ENCODE measurements at places on chromosomes 1 and 21.
A peak's percentile ranks its signal among the peaks of the same experiment; 100 is the strongest.

DNA sequence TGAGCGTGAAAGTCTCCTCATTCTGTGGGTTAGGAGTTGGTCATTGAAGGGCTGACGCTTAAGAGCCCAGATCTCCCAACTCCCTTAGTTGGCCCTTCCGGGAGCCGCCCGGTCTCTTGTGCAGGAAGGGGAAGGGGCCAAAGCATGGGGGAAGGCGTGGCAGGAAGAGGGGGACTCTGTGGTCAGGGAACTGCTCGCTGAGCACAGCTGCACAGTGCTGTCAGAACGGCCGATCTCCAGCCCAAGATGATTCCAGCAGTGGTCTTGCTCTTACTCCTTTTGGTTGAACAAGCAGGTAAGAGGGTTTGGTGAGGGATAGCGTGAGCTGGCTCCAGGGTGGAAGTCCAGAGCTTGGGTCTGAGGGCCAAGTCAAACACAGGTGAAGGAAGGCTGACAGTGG is at the start of gene FCER1G:
Gene FCER1G, plus strand, starts transcription at position 220 of the 400 bp plus-strand sequence. Its CDS starts 27 bp downstream, at position 247.
- DNase-seq: no peak

DNA sequence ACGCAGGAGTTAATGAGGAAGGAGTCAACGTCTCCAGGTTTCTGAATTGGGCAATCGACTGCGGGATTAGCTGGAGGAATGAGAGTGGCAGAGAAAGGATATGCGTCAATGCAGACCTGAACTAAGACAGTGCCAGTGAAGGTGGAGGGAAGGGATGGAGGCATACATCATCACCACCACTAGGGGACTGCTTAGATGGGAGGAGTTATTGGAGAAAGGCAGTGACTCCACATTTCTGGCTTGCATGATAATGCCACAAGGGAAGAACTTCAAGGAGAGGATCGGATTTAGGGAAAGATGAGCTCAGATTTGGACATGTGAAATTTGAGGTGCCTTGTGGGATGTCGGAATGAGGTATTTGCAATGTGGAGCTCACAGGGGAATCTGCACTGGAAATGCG is 17.5 kb downstream of the VASH2 start:
- DNase-seq: peak; percentile 64

DNA sequence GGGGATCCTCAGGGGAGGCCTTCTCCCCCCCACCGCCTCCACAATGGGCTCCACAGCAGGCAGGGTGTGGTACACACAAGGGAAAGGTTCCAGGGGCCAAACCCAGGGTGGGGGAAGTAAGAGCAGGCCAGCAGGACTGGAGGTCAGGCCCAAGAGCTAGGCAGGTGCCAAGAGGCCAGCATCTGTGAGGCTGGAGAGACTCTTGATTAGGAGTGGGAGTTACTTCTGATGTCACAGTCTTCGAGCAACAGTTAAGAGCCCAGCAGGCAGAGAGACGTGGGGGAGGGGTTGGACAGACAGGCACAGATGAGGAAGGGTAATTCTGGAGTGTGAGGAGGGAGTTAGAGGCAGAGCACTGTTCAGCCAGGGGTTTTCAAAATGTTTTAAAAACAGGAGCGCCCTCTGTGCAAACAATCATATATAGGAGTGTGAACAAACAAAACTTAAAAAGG is 55.8 kb downstream of the SLC9A1 start:
- no peak for DNase-seq

GRCh38 chr1:22925111-22925510 is 47.6 kb downstream of the LACTBL1 start:
- DNase-seq: peak; percentile 12

DNA sequence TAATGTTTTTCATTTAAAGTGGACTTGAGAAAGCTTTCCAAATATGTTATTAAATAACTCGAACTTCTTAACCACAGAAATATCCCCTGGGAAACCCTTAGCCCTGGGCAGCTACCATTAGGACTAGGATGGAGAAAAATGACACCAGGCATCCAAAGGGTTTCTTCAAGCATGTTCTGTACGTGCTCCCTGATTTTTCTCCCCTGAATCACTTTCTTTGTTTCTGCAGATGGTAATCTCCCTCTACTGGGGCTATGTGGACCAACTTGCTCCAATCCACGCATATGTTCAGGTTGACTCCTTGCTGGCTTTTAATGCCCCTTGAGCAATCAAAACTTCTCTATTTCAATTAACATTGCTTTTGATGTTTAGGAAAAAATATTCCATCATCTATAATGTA is 312.7 kb upstream of the C1orf87 start:
- peak; percentile 17 for DNase-seq

- DNase-seq: no peak
Observed at GRCh38 chr1:77954521-77954920, 24.4 kb downstream of the FUBP1 start.

GRCh38 chr21:46498335-46499050 is 39.8 kb downstream of the DIP2A start:
- DNase-seq: no peak

- DNase-seq: no peak
Observed at GRCh38 chr1:224499204-224499603, 64.6 kb upstream of the WDR26 start.

GRCh38 chr1:58287894-58288623 is 258.5 kb downstream of the OMA1 start:
- DNase-seq: no peak

- peak; percentile 57 for DNase-seq
Observed at GRCh38 chr1:196535727-196536126, 72.5 kb downstream of the KCNT2 start.

- DNase-seq: no peak
Observed at GRCh38 chr21:18155508-18156193, 89.0 kb upstream of the CHODL start.

GRCh38 chr1:209207126-209207700 is 376.3 kb upstream of the CAMK1G start:
- DNase-seq: peak; percentile 14

DNA sequence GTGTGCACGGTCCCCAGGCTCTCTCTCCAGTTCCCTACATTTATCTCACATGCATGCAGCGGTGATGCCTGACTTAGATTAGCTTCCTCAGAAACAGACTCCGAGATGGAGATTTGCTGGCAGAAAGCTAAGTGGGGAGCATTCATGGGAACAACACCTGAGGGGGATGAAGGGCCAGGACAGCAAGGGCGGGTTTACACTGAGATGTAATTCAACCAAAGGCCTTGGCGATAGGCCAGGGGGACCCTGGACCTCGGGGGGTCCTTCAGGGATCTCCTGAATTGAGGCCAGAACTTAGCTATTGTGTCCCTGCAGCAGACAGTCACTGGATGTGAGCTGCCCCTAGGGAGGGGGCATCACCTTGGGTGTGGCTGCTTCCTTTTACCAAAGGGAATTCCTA is 246.1 kb upstream of the CSF3R start:
- DNase-seq: no peak

GRCh38 chr1:68706639-68707317 is 209.9 kb upstream of the DEPDC1 start:
- no peak for DNase-seq

DNA sequence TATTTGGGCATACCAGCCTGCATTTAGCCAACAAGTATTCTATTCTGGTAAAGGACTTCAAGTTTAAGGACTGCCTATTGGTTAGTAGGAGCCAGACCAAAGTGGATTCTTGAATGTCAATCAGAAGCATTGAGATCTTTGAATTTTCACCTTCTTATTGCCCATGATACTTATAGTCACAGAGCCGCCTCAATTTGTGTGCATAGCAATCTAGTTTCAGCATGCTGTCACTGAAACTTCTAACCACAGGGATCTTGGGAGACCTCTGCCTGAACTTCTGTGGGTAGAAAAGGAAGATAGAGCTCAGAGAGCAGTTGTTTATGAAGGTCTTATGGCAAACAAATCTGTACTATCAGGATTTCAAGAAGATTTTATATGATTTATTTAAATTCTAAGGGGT is 501.4 kb upstream of the USP24 start:
- DNase-seq: peak; percentile 49

DNA sequence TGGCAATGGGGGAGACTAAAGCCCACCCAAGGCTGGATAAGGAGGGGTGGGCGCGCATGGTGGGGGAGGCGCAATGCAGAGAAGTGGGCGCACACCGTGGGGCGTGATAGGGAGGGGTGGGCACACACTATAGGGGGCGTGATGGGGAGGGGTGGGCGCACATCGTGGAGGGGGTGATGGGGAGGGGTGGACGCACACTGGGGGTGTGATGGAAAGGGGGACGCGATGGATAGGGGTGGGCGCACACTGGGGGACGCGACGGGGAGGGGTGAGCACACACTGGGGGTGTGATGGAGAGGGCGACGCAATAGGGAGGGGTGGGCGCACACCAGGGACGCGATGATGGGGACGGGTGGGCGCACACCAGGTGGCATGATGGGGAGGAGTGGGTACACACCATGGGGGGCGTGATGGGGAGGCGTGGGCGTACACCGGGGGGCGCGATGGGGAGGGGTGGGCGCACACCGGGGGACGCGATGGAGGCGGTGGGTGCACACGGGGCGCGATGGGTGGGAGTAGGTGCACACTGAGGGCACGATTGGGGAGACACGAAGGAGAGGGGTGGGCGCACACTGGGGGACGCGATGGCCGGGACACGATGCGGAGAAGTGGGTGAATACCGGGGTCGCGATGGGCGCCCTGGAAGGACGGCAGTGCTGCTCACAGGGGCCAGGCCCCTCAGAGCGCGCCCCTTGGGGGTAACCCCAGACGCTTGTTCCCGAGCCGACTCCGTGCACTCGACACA is 929 bp downstream of the SUMO3 start:
- DNase-seq: no peak

DNA sequence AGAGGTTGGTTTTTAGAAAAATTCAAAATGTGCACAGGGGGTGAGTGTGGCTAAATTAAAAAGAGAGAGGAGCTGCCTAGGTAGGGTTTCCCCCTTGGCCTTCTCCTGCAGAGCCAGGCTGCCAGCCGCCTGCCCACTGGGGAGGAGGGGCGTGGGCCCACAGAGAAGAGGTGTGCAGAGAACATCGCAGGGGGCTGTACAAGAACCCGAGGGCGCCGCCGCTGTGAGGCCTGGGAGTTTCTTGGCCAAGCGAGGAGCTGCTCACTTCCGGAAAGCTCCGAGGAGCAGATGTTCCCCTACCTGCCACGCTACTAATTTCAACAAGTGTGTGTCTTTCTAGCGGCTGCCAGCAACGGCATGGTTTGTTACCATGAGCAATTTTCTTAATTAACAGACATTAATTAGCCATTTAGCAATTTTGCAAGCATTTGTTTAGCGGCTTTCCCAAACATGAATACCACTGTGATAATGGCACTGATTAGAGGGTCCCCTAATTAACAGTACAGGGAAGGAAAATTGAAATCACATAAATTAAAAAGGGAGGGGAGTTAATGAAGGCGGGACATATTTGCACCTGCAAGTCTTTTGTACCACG is 59.7 kb downstream of the MRPL37 start:
- no peak for DNase-seq

DNA sequence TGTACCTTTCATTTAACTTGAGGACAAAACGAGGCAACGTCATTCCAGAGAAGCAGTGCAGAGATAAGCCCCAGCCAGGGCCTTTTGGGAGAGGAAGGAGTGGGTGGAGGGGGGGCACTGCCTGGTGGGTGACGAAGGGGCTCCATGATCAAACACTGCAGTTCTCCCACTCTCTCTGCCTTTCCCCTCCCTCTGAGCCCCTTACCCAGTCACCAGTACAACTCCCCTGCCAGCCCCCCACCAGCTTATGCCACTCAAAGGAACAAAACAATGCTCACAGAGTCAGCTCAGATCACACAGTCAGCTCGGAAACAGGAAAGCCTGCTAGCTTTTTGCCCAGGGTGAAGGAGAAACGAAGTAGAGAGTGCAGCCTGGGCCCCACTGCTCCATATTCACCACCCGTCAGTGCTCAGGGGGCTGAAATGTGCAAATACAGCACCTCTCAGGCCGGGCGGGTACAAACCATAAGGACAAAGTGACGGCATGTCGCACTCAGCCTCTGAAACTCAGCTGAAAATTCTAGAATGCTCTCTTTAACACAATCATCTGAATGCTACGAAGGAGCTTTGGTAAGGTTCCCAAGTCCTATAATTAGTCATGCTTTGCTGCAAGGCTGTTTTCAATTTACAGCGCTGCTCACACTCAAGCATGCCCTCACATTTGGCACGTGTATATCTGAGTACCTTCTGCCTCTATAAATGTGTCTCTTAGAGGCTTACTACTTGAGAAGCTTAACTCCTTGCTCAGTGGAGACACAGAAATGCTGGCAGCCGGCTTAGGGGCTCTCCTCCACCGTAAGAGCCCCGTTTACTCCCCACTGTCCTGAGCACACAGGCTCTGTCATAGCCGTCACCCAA is 65.8 kb upstream of the RAB4A start:
- peak; percentile 70 for DNase-seq

DNA sequence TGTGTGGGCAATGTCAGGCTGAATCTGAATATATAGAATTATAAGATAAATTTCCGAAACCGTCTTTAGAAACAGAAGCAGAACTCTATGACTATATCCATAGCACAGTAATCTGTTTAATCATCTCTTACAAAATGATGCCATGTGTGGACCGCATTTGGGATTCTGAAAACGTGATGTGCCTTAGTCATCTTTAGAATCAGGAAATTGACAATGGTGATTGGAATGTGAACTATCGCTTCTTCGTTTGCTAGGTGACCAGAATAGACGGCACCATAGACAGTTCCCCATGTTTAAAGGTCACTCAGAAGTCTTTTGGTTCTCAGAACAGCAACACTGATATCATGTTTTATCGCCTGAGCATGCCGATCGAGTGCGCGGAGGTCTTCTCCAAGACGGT is 300.3 kb downstream of the ZP4 start:
- no peak for DNase-seq

- DNase-seq: no peak
Observed at GRCh38 chr21:14353231-14353630, 29.7 kb downstream of the HSPA13 start.

DNA sequence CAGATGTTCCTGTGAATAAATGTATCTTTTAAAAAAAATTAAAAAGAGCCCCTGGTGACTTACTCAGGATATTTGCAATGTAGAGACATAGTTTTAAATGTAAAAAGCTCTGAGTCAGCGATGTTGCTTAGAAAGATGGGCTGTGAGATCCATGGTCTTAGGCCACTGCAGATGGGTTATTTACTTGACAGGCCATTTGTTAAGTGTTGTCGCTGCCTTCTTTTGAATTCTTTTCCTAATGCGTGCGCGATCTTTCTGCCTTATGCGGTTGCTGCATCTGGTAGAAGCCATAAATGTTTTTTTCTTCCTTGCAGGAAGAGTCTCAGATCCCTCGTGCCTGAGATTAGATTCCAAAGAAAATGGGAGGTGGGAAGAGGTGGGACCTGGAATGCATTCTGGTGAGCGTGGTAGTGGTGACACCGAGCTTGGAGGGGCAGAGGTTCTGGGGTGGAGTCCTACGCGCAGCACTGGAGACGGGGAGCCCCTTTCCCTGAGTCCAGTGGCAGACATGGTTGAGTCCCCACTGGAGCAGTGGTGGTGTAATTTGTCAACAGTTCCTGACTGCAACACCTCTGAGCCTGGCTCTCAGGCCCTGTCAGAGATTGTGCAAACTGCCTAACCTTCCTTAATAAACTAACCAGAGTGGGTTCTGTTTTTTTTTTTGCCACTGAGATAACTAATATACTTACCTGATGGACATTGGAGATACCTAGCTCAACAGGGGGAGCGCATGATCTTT is 197.2 kb downstream of the HHAT start:
- no peak for DNase-seq

- peak; percentile 39 for DNase-seq
Observed at GRCh38 chr1:6803357-6803756, 18.1 kb downstream of the CAMTA1 start.

Measured in foreskin fibroblast (primary cell).